ENCODE measurements at places on chromosomes 3 and 15.

- no peak for DNase-seq
These were observed 273.1 kb upstream of the ALCAM start for GRCh38 chr3:105093371-105094252.

DNA sequence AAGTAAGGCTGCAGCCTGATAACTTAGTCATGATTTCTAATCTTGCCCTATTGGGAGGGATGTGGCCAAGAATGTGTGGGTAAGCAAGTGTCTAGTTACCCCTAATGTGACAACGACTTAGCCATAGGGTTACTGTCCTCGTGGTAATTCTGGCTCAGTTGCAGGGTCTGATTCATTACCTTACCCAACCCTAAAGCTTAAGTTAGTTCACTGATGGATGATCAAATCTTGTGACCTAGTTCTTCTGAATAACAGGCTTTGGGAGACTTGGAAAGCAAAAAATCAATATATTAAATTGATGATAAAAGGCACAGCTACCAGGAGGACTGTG is 1.6 kb upstream of the INTS14 start:
- peak; percentile 8 for DNase-seq

DNA sequence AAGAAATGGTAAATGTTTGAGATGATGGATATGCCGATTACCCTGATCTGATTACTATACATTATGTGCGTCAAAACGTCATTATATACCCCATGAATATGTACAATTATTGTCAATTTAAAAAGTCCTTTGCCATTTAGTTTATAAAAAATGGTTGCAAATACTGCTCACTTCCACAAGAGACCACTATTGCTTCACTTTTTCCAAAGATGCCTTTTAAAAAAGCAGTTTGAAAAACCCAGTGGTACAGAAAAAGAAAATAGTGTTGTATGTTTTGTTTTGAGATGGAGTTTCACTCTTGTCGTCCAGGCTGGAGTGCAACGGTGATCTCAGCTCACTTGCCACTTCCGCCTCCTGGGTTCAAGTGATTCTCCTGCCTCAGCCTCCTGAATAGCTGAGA is 39.3 kb downstream of the EDEM1 start:
- peak; percentile 41 for DNase-seq

DNA sequence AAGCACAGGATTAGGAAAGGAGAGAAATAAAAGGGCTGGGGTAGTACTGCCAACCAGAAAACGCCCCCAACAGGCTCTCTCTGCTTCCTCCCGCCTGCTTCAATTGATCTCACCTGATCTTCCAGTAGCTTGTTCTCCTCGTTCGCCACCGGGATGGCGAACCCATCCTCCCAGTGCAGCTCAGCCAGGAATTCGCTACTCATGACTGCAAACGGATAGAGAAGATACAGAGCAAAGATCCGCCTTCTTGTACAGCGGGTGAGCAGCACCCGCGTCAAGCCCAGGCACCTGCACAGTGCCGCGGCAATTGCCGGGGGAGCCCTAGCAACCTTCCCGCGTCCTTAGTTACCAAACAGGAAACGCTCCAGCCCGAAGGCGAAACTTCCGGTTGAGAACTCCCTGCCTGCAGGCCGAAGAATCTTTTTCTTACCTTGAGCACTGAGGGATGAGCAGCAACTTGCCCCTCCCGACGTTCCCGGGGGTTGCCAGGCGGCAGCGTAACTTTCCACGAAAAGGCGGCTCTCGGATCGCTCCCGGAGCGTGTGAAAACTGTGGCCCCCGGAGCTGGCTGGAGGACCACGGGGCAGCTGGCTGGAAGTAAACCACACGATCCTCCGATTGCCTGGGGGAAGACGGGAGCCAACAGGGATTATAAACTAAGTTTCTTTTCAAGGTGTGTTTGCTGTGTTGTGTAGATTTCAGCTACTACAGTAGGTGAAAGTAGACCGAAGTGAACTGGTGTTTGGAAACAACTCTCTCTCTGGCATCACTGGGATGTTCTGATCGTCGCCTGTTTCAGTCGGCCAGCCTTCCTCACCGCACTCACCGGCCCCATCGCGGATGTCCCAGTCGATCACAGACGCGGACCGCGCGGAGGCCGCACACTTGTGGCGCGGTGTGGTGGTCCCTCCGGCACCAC is at the start of gene CCDC39:
TSS of gene CCDC39 (minus strand) at position 312 of the 919 bp plus-strand sequence. CDS start at position 203, 109 bp downstream.
- DNase-seq: peak; percentile 60

- peak; percentile 28 for DNase-seq
These were observed 166.1 kb downstream of the FRMD5 start for GRCh38 chr15:44029003-44029402.

DNA sequence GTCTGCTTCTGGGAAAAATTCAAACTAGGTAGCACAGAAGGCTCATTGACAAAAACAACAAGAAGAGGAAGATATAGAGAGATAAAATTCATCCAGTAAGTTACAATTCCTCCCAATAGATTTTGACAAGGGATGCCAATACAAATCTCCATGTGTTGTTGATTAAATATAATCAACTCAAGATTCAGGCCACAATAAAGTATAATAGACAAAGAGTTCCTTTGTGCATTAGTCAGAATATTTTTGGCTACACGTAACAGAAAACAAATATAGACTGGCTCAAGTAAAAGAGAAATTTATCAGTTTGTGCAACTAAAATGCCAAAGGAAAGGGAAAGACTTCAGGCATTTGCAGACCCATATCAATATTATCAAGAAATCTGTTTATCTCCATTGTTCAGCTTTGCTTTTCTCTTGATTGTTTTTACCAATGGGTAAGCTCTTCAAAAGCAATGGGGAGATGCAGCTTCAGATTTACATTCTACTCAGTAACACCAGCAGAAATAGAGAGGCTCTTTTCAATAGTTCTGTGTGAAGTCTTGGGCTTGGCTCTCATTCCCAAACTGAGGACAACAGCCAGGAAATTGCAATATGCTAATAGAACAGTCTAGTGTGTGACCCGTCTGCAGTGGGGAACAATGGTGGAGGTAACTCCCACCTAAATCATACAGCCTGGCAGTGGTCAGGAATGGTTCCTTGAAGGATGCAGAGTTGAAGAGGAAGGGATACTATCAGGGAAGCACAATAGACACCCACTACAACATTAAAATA is 77.6 kb upstream of the PROK2 start:
- DNase-seq: no peak

GRCh38 chr15:97156739-97157265 is 803.7 kb upstream of the ARRDC4 start:
- no peak for DNase-seq

GRCh38 chr3:112351036-112351435 is 18.1 kb downstream of the CD200 start:
- DNase-seq: no peak

DNA sequence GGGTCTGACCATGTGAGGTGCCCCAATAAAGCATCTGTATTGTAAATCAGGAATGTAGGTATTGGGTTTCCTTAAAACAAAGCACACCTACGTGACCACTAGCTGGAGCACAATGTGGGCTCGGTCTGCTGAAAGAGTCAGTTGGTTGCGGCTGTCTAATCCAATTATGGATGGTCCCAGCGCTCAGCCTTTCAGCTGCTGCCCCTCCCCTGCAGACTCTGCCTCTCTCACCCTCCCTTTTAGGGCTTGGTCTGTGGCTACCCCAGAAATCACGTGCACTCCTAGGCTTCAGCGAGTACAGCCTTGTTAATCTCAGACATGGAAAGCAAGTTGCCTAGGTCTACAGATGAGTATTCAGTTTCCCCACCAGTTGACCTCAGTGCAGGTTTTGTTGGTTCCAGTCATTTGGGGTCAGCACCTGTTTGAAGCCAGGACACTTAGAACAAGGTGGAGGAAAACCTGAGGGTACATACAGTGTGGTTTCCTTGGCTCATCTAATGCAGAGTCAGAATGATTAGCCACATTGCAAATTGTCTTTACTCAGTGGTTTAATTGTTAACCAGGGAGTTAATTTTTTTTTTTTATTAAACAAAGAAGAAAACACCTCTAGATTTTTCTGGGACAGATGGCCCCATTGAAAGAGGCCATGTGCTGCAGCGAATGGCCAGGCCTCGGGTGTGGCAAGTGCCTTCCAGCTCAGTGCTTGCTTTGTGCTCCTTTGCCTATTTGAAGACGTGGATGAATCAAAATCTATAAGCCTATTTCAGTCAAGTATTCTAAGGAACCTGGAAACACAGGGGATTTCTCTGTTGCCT is 137.7 kb downstream of the IGF1R start:
- no peak for DNase-seq

DNA sequence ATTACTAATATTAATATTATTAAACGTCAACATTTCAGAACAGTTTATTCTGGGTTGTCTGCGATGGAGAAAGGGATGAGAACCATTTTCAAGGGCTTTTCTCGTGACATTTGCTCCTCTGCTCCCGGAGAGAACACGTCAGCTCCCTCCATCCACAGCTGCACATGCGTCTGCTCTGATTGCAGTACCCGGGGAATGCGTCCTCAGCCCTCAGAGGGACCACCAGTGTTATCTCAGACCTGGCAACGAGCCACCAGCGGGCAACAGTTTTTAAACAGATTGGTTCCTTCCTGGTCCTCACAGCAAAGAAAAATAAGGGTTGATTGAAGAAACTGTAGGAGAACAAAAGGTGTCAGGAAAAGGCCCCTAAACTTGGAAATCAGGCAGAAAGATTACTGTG is 202.2 kb upstream of the ADAMTS9 start:
- DNase-seq: peak; percentile 69

- peak; percentile 31 for DNase-seq
These were observed 148.4 kb downstream of the B3GALNT1 start for GRCh38 chr3:160956785-160957184.

GRCh38 chr15:81160312-81161159 is 26.5 kb downstream of the CFAP161 start:
- no peak for DNase-seq

- DNase-seq: no peak
These were observed 84.1 kb downstream of the ST6GAL1 start for GRCh38 chr3:187014417-187014864.

DNA sequence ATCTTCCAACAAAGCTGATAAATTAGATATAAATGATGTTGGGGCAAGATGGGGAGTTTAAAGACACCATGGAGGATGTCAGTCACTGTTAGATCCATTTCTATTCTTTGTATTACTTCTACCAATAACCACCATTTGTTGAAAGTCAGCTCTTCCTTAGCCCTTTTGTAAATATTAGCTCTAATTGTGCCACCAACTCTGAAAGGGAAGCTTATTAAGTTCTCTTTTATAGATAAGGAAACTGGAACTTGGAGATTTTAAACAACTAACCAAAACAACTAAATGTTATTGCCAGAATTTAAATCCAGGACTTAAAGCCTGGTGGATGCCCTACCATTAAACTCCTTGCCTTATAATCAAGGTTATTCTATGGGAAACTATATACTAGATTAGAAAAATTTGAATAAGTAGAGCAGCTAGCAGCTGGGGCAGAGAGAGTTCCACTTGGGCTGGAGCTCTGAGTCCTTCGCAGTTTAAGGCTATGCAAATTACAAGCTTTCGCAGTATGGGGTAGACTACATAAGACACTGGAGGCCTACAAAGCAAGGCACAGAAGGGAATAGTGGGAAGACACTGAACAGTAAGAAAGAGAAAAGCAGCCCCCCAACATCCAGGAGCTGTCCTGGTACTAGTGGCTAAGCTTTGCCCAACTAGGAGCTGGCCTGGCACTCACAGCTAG is 52.6 kb downstream of the TM4SF18 start:
- DNase-seq: no peak

DNA sequence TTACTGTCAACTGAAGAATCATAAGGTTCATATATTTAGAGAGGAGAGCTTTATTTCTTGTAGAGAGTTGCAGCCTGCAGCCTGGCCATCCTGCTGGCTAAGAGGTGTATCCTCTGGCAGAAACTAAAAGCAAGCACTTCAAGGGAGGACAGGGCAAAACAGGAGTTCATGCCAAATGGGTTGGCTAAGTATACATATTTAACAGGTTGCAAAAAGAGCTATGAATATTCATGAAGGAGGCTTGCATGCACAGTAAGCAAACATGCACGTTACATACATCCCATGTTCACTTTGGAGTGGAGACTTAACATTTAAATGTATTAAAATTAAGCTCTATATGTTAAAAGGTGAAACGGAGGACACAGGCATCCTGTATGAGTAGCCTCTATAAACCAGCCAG is 354.4 kb downstream of the ERC2 start:
- DNase-seq: no peak

DNA sequence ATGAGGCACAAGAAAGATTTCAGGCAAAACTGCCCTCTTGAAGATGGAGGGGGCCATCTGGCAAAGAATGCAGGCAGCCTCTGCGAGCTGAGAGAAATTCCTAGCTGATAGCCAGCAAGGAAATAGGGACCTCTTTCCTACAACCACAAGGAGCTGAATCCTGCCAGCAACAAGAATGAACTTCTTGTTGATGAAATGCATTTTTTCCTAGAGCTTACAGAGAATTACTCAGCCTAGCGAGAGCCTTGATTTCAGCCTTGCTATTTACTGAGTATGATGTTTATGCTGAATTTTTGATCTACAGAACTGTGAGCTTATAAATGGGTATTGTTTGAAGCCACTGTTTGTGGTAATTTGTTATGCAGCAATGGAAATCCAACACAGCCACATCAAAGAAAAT is 148.5 kb upstream of the NAALADL2 start:
- peak; percentile 6 for DNase-seq

- DNase-seq: no peak
These were observed 2.4 kb downstream of the ANPEP start for GRCh38 chr15:89812011-89812846.

GRCh38 chr15:96336108-96336595 is 5.7 kb downstream of the NR2F2 start:
- peak; percentile 24 for DNase-seq

DNA sequence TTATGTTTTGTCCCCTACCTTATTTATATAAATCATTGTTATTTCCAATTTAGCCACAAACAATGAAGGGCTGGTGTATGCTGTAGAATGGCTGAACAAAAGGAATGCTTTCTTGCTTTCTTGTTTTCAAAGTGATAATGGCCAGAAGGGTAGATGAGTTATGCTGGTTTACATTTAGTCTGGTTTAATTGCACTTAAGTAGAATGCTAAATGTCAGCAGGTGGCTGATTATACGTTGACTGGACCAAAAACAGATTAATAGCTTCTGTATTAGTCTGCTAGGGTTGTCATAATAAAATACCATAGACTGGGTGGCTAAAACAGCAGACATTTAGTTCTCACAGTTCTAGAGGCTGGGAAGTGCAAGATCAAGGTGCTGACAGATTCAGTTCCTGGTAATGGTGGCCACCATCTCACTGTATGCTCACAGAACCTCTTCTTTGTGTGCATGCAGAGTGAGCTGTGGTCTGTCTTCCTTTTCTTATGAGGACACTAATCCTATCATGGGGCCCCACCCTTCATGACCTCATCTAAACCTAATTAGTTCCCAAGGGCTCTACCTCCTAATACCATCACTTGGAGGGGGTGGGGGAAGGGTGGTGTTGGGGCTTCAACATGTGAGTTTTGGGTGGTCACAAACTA is 17.1 kb upstream of the XIRP1 start:
- no peak for DNase-seq

Measured in mesenchymal stem cell (in vitro differentiated cells and primary cell).